HepG2 (cell line): ENCODE measurements at places on chromosomes 6 and 20. TPM values are rescaled to one million over a fixed set of nuclear protein-coding genes. Genes with fewer than 3 reads are reported as not detected.

DNA sequence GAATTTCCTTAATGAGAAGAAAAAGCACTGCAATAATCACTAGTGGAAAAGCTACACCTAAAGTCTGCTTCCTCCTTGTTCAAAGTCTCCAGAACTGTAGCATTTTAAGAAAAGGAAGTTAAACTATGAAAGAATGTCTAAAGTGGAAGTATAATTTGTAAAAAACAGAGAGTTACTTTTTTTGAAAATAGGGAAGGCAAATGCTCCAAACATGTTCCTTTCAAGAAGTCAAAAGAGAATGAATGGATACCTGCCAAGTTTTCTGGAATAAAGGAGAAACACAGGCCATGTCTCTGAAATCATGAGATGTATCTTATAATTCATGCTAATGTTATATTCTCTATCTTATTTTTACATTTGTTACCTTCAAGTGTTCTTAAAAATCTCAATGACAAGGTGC is 60.7 kb upstream of the ADGRG6 start:
- no peak overlapping the region for H3K4me3 ChIP-seq
- no peak for DNase-seq
- no peaks in the 10 kb centered on the region for H3K36me3 ChIP-seq
- H3K27me3 ChIP-seq: no peaks in the 10 kb centered on the region
- H3K27ac ChIP-seq: no peak overlapping the region

- H3K4me3 ChIP-seq: peak overlapping the region; percentile 81
- DNase-seq: no peak
- no peaks in the 10 kb centered on the region; the same call in 2 of the 3 replicates for H3K27me3 ChIP-seq
Observed at GRCh38 chr6:43476746-43477145, 624 bp upstream of the TJAP1 start.

Gene IL17A
- total RNA-seq: not detected in 2 replicates

GRCh38 chr6:146905181-146905704 is 299.0 kb upstream of the STXBP5 start:
- no peak overlapping the region for H3K4me3 ChIP-seq
- DNase-seq: peak; percentile 15
- H3K27me3 ChIP-seq: no peaks in the 10 kb centered on the region
- H3K4me1 ChIP-seq: peaks cover 9% of the 10 kb centered on the region; the same call in 1 of the 2 replicates
- no peaks in the 10 kb centered on the region for H3K36me3 ChIP-seq

Gene HLA-DQA2
- total RNA-seq: not detected in 2 replicates

Gene MUCL3
- not detected in 2 replicates for total RNA-seq

GRCh38 chr6:149468179-149468578 is 16.6 kb downstream of the ZC3H12D start:
- H3K4me1 ChIP-seq: peaks cover 30% of the 10 kb centered on the region
- H3K27ac ChIP-seq: no peak overlapping the region
- DNase-seq: no peak
- H3K36me3 ChIP-seq: no peaks in the 10 kb centered on the region
- no peaks in the 10 kb centered on the region for H3K27me3 ChIP-seq

DNA sequence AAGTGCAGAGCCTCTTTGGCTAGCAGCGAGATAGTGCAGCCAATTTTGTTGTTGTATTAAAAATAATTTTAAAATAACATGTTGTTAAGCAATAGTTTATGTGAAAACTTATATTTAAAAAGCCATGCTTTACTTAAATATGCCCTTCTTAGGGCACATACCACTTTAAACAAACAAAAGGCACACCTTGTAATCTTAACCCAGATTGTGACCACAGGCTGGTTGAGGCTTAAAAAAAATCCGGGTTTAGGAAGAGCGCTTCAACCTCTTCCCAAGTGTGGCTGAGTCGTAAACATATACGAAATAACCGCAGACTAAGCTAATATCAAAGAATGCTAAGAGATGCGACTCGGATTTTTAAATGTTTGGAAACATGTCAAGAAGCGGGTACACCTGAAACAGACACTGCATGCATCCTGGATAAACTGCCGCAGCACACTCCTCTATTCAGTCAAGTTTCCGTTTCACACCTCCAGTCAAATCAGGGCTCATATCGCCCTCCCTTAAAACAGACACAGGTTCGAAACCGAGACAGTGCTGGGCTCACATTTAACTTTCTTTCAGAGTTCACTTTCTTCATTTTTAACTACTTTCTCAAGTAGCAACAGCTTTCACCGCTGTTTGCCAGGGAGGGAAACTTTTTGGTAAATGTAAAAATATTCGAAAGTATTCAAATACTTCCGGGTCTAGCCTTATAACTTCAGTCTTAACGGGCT is 1.5 kb downstream of the DEK start:
- no peaks in the 10 kb centered on the region; the same call in 1 of the 2 replicates for H3K36me3 ChIP-seq
- peak overlapping the region; percentile 80 for H3K4me3 ChIP-seq
- H3K27ac ChIP-seq: peak overlapping the region; percentile 92
- DNase-seq: peak; percentile 31

DNA sequence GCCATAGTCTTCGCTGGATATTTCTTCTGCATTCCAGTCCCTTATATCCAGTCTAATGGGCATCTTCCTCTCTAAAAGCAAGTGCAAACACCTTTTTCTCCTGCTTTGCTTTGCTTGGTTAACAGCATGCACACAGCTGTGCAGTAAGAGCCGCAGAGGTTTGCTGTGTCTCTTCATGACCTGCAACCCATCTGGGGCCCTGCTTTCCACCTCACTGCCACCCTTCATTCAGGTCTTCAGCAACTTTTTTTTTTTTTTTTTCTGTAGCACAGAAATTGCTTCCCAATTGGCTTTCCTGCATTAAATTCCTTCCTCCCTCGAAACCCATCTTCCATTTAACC is 14.4 kb downstream of the NEDD9 start:
- H3K4me3 ChIP-seq: no peak overlapping the region
- no peaks in the 10 kb centered on the region for H3K27me3 ChIP-seq
- H3K4me1 ChIP-seq: peaks cover 100% of the 10 kb centered on the region
- no peak for DNase-seq

- H3K36me3 ChIP-seq: no peaks in the 10 kb centered on the region
- no peak for DNase-seq
- H3K27me3 ChIP-seq: no peaks in the 10 kb centered on the region
- H3K4me3 ChIP-seq: no peak overlapping the region
- H3K27ac ChIP-seq: no peak overlapping the region
Observed at GRCh38 chr6:39197922-39198500, 31.3 kb downstream of the KCNK5 start.

DNA sequence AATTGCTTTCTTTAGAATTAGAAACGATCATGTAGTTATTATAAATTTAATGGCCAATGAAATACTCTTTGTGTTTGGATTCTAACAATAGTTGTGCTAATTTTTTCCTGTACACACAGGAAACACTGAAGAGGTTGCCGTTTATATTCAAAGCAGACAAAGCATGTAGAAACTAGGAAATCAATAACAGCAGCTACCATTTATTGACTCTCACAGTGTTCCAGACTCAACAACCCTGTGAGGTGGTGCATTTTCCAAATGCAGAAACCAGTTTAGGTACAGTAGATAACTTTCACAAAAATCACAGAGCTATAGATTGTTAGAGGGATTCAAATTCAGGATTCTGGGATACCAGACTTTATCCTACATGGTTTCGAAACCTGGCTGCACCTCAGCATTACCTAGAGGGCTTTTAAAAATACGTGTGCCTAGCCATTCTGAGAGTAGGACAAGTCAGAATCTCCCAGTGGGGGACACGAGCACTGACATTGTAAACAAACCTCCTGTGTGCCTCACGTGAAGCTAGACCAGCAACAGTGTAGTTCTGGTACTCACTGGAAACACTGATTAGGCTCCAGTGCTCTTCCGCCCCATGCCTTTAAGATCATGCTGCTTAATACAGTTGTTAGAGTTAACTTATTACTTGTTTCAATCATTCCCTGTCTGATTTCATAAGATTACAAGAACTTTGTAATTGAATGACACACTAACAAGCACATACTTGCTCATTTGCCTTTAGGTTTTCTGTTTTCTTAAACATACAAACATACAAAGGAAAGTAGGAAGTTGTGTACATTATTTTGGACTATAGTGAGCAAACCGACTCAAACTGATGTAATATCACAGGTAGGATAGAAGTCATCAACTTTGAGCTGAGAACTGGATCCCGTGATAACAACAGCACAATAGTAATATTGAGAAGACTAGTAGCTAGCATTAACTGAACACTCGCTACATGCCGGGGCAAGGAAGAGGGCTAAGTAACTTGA is 65.8 kb downstream of the MAP3K4 start:
- H3K4me1 ChIP-seq: no peaks in the 10 kb centered on the region
- no peaks in the 10 kb centered on the region for H3K27me3 ChIP-seq
- DNase-seq: no peak
- no peak overlapping the region for H3K4me3 ChIP-seq
- H3K27ac ChIP-seq: no peak overlapping the region
- no peaks in the 10 kb centered on the region for H3K36me3 ChIP-seq

DNA sequence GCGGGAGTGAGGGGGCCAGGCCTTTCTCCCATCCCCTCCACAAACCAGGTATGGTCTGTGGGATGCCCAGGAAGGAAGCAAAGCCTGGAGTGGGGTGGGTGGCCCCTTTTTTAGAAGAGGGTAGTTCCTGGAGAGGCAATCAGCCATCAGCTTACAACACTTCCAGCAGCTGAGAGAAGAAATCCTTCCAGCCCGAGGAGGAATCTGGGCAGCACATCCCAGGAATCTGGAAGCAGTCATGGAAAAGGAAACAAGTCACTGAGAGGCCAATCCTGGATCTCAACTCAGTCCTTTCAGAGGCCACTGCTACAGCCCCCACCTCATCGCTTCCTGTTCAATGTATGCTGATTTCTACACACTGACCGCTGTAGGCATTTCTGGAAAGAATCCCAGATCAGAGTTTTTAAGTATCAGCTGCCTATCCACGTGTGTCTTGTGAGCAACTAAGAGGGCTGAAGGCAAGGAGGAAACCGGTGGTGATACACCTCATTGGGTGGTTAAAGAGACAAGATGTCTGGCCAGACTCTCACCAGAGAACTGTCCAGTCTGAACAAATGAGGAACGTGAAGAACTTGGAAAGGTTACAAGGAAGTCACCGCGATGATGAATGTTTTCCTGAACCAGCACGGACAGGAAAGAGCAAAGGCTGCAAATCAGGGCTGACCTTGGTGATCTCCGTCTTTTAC is 92.9 kb upstream of the SHLD1 start:
- DNase-seq: peak; percentile 70
- peak overlapping the region; percentile 49 for H3K4me3 ChIP-seq
- 0 out of 3 replicates have a peak, but pooled peaks cover 4% of the 10 kb centered on the region for H3K27me3 ChIP-seq

Gene CUL9
- total RNA-seq: 10.5 and 11.4 TPM in 2 replicates

- no peaks in the 10 kb centered on the region for H3K27me3 ChIP-seq
- no peak overlapping the region for H3K4me3 ChIP-seq
- no peaks in the 10 kb centered on the region for H3K36me3 ChIP-seq
- peaks cover 45% of the 10 kb centered on the region for H3K4me1 ChIP-seq
Observed at GRCh38 chr6:30814146-30815040, 69.9 kb upstream of the DDR1 start.

Gene ZKSCAN8
- 20.9 and 36.1 TPM in 2 replicates for total RNA-seq

GRCh38 chr6:64477391-64477790 is 841.8 kb downstream of the PHF3 start:
- no peaks in the 10 kb centered on the region for H3K4me1 ChIP-seq
- no peak overlapping the region for H3K4me3 ChIP-seq
- no peak for DNase-seq

DNA sequence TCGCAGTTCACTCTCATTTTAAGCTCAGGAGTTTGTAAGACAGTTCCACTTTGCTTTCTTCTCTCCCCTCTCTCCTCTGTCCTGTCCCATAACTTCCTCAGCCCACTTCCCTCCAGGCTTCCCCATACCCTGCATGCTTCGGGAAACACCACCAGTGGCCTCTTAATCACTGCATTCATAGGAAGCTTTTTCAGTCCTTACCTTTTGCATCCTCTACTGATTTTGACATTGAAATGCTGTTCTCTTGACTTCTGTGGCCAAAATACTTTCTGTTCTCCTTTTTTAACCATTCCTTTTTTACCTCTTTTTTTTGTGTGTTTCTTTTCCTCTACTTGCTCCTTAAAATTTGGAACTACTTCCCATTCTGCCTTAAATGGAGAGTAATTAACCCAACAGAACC is 69.7 kb downstream of the HIVEP1 start:
- DNase-seq: no peak
- no peak overlapping the region for H3K27ac ChIP-seq
- no peaks in the 10 kb centered on the region for H3K27me3 ChIP-seq
- no peaks in the 10 kb centered on the region for H3K4me1 ChIP-seq
- no peak overlapping the region for H3K4me3 ChIP-seq
